Activated naive CD8-positive, alpha-beta T cell treated with anti-CD3 and anti-CD28 coated beads, Interleukin-2, amount 50 U/mL, for 24 hours (primary cell): ENCODE measurements at places on chromosomes 6 and 20.

DNA sequence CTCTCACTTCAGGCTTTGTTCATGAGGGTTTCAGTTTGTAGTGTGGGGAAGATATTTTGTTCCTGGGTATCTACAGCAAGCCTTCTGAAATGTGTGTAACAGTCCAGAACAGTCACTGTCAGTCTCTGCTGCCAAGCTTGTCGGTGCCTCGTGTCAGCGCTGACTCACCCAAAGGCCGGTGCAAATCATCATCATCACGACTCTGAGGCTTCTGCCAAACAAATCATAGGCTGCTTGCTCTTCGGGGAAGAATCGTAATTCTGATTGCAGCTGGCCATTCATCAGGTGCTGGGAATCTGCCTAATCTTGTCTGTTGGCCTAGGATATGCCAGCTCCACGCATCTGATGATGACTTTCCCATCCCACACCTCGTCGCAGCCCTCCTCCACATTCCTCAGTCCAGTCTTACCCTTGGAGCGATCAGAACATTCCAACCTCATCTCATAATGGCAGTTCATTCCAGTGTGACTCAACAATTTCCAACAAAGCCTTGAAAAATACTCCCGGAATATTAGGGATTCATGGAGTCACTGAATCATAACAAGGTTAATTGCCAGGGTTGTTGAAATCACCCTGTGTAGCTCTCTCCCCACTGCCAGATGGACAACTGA, 40.9 kb downstream of the ALDH8A1 start:
- no peak for DNase-seq

- no peak for DNase-seq
Observed at GRCh38 chr20:44866703-44867335, 18.7 kb upstream of the YWHAB start.

GRCh38 chr20:16360668-16361067, 212.6 kb downstream of the KIF16B start:
- no peak for DNase-seq

GRCh38 chr6:39593646-39594045, 131.6 kb downstream of the KIF6 start:
- DNase-seq: no peak

- DNase-seq: no peak
Observed at GRCh38 chr20:62728781-62729300, 20.2 kb downstream of the NTSR1 start.

GRCh38 chr6:8434727-8435092, 635 bp downstream of the SLC35B3 start:
- DNase-seq: no peak
